ENCODE measurements at places on chromosomes 12 and 14. TPM values are rescaled to one million over a fixed set of nuclear protein-coding genes. Genes with fewer than 3 reads are reported as not detected.

DNA sequence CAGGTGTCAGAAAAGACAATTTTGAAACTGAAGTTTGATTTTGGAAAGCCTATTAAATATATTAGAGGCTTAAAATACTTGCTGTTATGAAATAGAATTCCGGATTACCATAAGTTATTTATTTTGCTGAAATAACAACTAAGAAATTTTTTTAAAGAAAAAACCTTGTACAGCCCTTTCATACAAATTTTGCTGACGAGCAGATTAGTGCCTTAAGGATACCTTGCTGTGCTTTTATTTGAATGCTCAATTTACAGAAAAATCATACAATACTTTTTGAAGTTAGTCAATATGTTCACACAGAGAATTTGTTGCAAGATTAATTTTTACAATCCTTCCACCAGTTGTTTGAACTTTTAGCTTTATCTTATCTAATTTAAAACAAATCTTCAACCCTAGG is 29.5 kb upstream of the CLEC2D start:
- no peak for DNase-seq

GRCh38 chr12:92469837-92470236 is 233.0 kb upstream of the PLEKHG7 start:
- peak; percentile 51 for DNase-seq

DNA sequence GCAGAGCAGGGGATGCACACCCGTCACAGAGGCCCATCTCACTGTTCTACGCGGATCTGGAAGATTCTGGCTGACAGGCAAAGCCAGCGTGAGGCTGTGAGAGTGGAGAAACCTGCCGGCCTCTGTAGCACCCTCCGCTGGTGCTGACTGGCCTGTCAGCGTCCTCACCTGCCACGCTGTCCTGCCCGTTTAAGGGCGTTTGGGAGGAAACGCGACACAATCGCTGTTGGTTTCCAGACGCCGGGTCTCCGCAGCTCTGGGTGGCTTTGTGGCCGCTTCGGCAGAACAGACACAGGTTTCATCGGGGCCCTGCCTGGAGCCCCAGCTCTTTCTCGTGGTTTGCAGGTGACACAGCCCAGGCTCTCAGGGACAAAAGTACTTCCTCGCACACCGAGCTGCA is 70.6 kb downstream of the NOC4L start:
- DNase-seq, result no peak

DNA sequence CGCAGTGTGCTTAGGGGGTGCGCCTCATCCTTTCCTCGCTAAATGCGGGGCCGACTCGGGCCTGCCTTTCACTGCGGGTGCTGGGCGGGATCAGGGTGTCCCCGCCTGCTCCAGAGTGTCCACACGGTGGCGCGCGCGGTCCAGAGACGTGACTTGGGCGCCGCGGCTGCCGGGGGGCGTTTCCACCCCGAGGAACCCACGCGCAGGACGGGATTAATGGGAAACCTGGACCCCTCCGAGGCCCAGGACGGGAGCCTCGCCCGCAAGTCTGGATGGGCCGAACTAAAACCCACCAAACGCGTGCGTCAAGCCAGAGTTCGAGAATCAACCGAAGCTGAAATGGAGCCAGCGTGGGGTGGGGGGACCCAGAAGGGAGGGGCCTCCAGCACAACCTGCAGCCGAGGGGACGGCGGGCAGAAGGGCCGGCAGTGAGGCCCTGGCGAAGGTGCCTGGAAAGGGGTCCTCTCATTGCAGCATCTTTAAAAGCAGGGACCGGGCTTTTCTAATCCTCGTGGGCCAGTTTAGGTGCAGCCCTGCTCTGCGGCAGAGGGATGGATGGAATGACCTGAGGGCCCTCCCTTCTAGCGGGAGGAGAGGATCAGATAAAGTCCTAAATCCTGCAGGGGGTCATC is 93.3 kb downstream of the NINJ2 start:
- DNase-seq, result peak; percentile 78

DNA sequence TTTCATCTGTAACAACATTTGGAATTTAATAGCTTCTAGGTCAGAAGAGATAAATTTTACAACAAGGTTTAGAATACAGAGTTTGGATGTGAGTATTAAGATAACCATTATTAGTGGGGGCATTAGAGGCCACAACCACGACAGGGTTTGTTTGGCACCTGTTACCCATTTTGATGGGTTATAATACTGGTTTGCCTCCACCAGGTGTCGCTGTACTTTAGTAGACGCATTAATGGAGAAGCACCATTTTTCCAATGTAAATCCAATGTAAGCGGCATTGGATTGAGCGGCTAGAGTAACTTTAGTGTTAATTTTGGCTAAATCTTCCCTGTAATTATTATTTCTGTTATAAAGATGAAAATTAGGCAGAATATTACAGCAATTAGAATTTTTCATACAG is 136.2 kb downstream of the SLCO1B3 start:
- DNase-seq, result peak; percentile 27

DNA sequence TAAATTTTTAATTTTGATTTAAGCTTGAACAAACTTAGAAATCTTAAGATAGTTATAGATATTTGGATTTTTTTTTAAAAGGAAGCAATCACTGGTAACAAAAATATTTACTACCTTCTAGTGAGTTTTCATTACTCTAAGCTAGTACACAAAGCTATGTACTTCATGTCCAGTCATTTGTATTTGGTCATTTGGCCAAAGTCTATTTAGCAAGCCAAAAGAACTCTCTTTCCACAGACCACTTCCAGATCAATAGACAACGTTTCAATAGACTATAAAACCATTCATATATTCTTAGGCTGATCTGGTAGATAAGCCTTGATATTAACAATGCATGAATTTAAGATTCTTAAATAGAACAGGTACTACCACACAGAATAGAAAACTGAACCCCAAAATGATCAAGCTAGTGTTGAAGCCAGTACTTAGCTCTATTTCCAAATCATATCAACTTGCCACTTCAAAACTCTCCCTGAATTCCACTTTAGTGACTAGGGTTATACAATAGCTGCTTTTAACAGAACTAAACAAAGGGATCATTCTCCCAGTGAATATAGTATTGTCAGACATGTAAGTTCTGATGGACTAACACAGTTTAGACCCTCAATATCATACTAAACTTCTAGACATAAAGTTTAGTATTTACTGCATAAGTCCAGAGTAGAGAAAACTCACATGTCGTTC is 21.7 kb downstream of the CAPRIN2 start:
- DNase-seq, result no peak

GRCh38 chr12:33427071-33427470 is 12.5 kb downstream of the SYT10 start:
- DNase-seq, result peak; percentile 42

DNA sequence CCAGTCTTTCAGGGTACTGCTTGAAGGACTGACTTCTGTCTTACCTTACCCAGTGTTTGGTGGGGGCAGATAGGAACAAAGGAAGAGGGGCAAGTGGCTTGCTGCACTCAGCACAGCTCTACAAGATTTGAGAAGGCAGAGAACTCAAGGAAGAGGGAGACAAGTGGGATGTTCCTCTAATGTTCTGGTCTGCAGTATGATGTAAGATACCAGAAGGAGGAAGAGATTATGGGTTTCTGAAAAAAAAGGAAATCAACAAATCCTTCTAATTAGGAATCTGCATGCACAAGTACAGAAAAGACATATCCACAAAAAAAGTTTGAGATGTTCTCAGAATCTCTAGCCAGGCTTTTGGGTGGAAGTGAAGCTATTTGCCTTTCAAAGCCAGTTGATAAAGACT is 37.1 kb downstream of the USP15 start:
- DNase-seq, result no peak

DNA sequence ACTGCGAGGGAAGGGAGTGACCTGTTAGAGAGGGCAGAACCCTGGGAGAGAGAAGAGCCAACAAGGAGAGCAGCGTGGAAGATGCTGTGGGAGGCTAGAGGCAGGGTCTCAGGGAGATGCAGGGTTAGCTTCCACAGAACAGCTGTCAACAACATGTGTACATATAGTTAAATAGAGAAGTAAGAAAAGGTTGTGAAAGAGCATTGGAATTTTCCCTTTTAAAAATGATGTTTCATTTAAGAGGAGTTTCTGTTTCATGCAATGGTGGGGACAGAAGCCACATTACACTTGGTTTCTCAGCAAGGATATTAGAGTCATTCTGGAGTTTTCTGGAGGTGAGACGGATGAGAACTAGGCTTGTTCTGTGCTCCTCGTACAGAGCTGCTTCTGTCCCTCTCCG is 23.8 kb upstream of the TBC1D30 start:
- no peak for DNase-seq

DNA sequence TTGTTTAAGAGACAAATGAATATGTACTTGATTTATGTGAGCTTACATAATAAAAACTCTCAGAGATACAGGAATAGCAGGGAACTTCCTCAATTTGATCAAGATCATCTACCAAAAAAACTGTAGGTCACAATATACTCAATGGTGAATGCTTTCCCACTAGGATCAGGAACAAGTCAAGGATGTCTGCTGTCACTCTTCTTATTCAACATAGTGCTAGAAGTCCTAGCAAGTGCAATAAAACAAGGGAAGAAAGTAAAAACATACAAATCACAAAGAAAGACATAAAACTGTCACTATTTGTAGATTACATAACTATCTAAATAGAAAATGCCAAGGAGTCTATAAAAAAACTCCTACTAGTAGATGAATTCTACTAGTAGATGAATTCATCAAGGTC is 41.9 kb upstream of the PAWR start:
- DNase-seq, result no peak

DNA sequence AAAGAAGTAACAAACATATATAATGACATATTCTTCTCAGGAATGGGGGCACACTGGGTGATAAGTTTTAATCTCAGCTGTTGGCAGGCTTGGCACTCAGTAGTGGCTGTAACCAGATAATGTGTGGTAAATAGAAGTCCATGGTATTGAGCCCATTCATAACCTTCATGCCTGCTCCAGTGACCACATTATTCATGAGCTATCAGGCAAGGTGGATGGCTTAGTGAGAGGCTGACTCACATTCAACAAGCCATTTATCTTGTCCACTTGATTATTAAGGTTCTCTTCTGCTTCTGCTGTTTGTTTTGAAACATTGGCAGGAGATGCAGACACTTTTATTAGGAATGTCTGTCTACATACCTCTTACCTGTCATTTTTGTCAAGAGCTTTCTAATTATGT is 950.4 kb upstream of the LRFN5 start:
- DNase-seq, result no peak

- no peak for DNase-seq
Observed at GRCh38 chr12:101838628-101839323, 8.0 kb upstream of the GNPTAB start.

GRCh38 chr12:56836317-56836716 is 73.2 kb downstream of the HSD17B6 start:
- peak; percentile 45 for DNase-seq

- no peak for DNase-seq
Observed at GRCh38 chr12:2557597-2557996, 237.2 kb upstream of the FKBP4 start.

GRCh38 chr12:64798165-64798564 is 26.3 kb upstream of the TBC1D30 start:
- no peak for DNase-seq

GRCh38 chr14:100312877-100313400 is 6.7 kb upstream of the SLC25A29 start:
- DNase-seq, result no peak

DNA sequence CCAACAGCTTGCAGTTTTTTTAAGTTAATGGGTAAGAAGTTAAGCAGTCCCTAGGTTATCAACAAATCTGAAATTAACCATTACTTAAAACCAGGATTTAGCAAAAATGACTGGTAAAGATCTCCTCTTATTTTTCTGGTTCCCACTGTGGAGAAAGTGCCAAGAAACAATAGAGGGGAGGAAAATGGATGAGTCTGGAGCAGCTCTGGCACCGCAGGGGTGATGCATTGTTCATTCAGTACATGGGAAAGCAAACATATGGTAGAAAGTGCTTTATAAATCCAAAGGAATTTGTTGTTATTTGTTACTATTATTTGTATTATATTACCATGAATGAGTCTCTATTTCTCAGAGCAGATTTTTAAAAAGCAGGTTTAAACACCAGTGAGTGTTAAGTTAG is 92.2 kb downstream of the DYRK2 start:
- DNase-seq, result no peak

- no peak for DNase-seq
Observed at GRCh38 chr14:74927225-74927624, 4.2 kb upstream of the RPS6KL1 start.

- no peak for DNase-seq
Observed at GRCh38 chr14:79496701-79497100, 714.6 kb downstream of the DIO2 start.

The CD69 gene
- total RNA-seq, result 0.16 TPM

The DDN gene
- total RNA-seq, result 0.50 TPM

The CFAP251 gene
- 11.2 TPM for total RNA-seq

The CYP27B1 gene
- 0.17 TPM for total RNA-seq

The GUCY2C gene
- total RNA-seq, result 0.17 TPM

The FAR2 gene
- total RNA-seq, result 10.1 TPM

The SLC5A8 gene
- total RNA-seq, result not detected

The CHST11 gene
- 54.3 TPM for total RNA-seq

The ADCY4 gene
- not detected for total RNA-seq

The ERC1 gene
- total RNA-seq, result 11.1 TPM
